Activated CD8-positive, alpha-beta memory T cell treated with anti-CD3 and anti-CD28 coated beads for 1 hour (primary cell): ENCODE measurements at places on chromosomes 7 and 10.

- DNase-seq, result no peak
Measured at GRCh38 chr7:116679500-116679899, 7.5 kb downstream of the MET start.

DNA sequence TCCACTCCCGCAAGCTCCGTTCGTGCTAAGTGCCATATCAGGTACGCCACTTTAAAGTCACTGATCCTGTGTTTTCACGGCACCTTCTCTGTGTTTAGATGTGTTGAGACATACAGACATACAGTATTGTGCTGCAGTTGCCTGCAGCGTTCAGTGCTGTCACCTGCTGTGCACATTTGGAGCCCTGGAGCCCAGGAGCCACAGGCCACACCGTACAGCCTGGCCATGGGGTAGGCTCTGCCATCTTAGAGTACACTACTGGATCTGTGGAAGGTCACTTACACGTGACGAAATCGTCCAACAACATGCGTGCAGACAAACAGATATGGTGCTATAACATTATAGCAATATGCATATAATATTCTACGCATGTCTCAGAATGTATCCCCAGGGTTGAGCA lies 111.3 kb downstream of the ELFN1 start:
- no peak for DNase-seq

DNA sequence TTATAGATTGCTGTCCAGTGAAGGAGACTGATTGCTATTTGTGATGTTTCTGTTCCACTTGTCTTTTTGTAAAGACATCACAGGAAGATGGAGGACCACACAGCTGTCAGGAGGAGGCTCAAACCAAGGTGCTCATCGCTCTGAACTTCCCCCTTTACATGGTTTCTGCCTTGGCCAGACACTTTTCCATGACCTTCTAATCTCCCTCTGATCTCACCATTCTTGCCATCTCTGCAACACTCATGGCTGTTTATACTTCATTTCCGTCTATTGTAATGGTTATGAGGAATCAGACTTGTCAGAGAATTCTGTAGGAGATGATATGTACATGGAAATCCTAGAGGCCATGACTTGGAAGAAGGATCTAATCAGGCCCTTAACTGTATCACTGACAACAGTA lies 1.7 kb upstream of the TAS2R5 start:
- no peak for DNase-seq

DNA sequence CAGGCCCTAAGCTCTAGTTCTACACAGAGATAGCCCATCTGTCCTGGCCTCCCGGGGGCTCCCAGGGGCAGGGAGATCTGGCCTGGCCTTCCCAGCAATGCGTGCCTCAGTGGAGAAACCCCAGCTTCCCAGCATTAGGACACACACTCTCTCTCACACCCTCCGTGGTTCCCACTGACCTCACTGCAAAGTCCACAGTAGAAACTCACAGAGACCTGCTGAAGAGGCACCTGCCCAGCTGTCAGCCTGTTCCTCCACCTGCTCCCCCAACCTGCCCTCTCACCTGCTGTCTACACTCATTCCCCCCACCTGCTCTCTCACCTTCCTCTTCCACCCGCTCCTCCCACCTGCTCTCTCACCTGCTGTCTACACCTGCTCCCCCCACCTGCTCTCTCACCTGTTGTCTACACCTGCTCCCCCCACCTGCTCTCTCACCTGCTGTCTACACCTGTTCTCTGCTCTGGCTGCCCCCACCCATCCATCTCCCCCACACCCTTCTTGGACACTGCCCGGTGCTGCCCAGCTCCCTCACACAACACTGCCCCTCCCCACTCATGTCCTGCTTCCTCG lies 21.1 kb upstream of the PFKP start:
- DNase-seq, result no peak

DNA sequence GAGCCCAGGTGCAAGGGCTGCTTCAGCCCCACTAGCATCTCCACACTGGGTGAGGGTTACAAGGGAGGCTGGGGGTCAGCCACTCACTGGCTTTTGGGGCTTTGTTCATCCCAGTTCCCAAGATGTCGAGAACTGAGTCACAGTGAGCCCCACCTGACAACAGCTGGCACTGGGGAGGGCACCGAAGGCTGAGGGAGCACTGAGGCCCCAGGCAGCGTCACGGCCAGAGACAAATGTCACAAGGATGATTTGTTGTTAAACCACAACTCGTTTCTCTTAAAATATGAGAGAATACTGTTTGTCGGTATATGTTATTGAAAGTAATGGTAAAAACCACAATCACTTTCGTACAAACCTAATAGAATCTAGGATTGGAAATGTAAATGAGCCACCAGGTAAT lies 219.9 kb downstream of the CELF2 start:
- DNase-seq, result peak; percentile 27

- DNase-seq, result no peak
Measured at GRCh38 chr10:22911067-22911466, 16.8 kb upstream of the ARMC3 start.

DNA sequence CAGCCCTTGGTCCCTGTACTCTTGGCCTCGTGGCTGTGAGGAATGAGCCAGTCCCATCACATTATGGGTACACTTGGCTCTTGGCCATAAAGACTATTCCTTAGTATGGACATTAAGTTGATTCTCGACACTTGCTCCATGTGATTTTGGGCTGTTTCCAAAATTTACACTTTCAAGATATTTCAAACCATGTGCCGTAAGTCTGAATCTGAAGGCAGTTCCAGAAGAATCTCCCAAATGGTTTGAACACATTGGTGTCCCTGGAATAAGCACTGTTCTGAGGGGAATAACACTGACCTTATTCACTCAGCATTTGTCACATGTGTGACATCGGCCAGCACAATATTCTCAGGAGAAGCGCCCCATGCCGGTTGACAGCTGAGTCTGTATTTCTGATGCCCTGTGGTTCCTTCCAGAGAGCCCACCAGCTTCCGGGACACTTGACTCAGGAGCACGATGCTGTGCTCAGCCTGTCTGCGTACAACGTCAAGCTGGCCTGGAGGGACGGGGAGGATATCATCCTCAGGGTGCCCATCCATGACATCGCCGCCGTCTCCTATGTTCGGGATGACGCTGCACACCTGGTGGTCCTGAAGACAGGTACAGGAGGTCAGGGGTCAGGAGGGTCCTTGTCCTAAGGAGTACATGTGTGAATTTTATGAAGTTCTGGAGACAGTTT lies 24.6 kb downstream of the NACAD start:
- DNase-seq, result no peak

GRCh38 chr10:96306516-96306915 lies 2.3 kb downstream of the DNTT start:
- no peak for DNase-seq

GRCh38 chr10:34960983-34961382 lies 129.2 kb downstream of the CUL2 start:
- DNase-seq, result no peak

DNA sequence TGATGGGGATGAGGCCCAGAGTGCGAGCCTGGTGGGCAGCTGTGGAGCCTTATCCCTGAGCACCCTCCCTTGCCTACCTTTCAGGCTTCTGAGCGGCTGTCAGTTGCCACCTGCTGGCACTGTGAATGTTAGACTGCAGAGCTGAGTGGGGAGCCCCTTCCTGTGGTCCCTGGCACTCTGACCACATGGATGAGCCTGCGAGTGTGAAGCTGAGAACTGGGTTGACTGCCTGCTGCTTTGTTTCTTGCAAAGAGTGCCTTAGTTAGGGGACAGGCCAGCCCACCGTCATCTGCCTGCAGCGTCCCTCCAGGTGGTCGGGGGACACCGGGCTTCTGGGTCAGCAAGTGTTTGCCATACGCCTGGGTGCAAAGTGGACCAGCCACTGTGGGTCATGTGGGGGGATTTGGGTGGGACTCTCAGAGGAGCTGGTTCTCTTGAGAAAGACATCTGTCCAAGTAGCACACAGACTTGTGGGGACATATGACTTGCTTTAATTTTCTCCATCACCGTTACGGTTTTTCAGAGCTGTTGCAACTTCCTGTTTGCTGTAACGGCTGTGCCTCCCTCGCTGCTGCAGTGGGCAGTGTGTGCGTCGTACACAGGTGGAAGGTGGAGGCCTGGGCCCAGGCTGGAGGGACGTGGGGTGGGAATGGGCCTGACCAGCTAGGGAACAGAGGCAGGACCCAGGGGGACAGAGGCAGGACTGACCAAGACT lies 13.7 kb downstream of the INPP5A start:
- no peak for DNase-seq

GRCh38 chr7:111232249-111233084 lies 141.5 kb downstream of the LRRN3 start:
- no peak for DNase-seq

DNA sequence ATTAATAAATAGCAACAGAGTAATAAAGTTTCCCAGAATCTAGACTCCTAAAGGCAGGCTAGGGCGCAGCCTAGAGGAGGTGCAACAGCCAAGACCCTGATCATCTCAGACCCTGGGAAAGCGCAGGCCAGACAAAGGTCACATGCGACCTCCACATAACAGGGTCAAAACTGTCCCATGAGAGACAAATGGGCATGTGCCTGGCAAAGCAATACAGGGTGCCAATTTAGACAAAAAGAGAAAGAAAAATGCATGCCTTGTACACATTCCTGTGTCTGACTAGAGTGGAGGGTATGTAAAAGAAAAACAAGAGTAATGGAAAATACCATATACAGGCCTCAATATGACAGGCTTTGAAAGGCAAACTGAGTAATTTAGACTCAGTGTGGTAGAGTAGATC lies 22.2 kb downstream of the MPP7 start:
- no peak for DNase-seq

DNA sequence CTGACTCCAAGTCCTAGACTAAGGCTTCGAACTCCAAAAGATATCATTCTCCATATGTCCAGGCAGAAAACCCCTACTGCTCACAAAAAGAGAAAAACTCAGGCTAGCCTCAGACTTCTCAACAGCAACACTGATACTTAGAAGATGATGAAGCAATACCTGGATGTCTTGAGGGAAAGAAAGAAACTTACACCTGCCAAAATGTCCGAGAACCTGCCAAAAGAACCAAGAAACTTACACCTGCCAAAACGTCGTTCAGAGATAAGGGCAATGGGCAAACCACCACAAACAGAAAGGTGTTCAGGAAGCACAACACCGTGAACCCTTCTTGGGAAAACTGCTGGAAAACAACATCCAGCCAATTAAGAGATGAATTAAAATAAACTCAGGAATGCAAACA lies 15.3 kb downstream of the ABLIM1 start:
- DNase-seq, result no peak

- DNase-seq, result no peak
Measured at GRCh38 chr10:130025326-130025725, 61.3 kb upstream of the EBF3 start.

DNA sequence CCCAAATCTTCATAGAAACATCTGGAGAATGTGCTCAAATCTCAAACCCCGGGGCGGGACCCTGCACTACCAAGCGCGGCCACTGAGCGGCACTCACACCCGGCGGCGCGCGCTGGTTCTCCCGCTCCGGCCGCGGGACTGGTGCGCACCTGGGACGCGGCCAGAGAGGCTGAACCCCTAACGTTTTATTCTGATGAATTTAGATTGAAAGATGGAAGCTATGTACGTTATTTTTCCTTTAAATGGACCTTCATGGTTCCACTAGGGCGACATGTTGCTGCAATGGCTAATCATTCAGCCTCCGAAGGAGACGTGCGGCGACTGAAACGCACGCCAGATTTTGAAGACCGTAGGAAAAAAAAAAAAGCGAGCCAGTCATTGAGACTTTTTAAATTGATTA lies 107.0 kb upstream of the INSIG1 start:
- peak; percentile 52 for DNase-seq

DNA sequence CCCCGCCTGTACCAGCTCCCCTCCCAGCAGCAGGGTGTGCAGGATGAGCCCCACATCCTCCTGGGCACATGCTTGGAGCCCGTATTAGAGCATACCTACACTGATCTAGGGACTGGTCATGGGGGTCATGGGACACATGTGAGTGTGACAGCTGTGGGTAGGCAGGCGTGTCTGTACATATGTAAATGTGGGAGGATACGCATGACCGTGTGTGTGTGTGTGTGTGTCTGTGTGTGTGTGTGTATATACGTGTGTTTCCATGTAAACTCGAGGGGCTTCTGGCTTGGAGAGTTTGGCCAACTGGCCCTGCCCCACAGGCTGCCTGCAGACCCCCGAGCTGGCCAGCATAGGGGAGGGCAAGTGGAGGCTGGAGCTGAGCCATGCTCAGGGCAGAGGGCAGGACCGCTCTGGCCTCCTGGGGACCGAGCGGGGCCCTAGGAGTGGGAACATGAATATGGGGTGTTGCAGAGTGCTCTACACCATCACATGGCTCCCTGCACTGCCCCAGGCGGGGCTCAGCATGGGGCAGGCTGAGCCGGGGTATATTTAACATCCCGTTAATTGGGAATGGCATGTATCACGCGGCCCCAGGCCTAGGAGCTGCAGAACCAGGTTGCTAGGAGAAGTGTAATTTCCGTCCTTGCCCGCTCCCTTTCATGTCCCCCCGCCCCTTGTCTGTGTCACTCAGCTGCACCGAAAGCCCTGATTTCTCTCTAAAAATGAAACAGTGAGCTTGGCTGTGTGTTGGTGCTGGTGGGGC lies 152.7 kb upstream of the PCBD1 start:
- DNase-seq, result no peak

DNA sequence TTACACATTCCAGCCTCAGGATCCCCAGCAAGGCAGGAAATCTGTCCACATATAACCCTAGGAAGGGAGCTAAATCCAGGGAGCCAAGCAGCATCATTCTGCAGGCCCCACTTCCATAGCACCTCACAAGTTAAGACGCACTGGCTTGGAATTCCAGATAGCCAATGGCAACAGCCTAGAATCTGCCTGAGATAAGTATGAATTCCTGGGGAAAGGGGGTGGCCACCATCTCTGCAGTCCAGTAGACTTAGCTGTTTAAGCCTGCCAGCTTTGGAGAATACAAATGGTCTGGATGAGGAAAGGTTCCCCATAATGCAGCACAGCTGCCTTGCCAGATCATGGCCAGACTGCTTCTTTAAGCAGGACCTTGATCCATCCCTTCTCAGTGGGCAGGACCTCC lies 179.4 kb upstream of the PRSS1 start:
- no peak for DNase-seq

- DNase-seq, result no peak
Measured at GRCh38 chr7:120280743-120281142, 7.8 kb downstream of the KCND2 start.

- DNase-seq, result no peak
Measured at GRCh38 chr7:111485701-111486380, 76.5 kb downstream of the IMMP2L start.

- no peak for DNase-seq
Measured at GRCh38 chr7:92056286-92056685, 78.0 kb downstream of the CYP51A1 start.

GRCh38 chr10:44376472-44377099 lies 8.3 kb downstream of the CXCL12 start:
- DNase-seq, result no peak

- DNase-seq, result no peak
Measured at GRCh38 chr10:70967591-70968587, 79.5 kb upstream of the PCBD1 start.
